B cell (primary cell): ENCODE measurements at places on chromosomes 3 and 15.

DNA sequence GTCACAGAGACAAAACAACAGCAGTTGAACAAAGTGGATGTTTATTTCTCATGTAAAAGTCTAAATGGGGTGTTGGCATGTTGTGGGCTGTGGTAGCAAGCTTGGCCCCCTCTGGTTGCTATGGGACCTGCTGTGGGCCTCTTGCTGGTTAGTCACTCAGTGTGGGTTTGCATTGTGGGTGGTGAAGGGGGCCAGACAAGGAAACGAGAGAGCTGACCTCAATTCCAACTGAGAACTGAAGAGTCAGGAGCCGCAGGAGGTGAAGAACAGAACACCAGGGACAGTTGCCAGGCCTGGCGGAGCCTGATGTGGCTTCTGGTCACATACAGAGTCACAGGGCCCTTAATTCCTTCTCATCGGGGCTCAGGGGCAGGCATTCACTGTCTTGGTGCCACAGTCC lies 1.9 kb upstream of the ADPGK start:
- H3K27ac ChIP-seq, result no peak overlapping the region
- H3K4me1 ChIP-seq, result peaks cover 27% of the 10 kb centered on the region
- DNase-seq, result no peak
- H3K36me3 ChIP-seq, result no peaks in the 10 kb centered on the region
- no peak overlapping the region for H3K4me3 ChIP-seq
- H3K27me3 ChIP-seq, result no peaks in the 10 kb centered on the region

DNA sequence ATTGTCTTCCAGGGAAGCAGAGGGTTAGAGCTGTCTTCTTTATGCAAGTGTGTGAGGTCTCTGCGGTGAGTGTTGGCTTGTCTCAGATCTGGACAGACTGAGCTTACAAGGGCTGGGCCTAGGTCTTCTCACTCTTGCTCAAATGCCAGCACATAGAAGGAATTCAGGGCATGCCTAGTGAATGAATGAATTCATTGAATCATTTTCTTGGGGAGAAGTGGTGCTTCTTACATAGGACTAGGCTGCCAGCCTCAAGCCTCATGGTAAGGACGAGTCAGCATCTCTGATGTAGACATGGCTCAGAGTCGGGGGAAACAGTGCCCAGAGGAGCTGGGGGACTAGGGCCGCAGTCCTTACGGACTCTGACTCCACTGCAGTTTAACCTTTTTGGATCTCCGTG lies 17.2 kb downstream of the MKRN2 start:
- peaks cover under 1% of the 10 kb centered on the region for H3K4me1 ChIP-seq
- no peak for DNase-seq
- H3K27ac ChIP-seq, result no peak overlapping the region
- peaks cover 84% of the 10 kb centered on the region for H3K36me3 ChIP-seq
- H3K27me3 ChIP-seq, result no peaks in the 10 kb centered on the region
- no peak overlapping the region for H3K4me3 ChIP-seq

DNA sequence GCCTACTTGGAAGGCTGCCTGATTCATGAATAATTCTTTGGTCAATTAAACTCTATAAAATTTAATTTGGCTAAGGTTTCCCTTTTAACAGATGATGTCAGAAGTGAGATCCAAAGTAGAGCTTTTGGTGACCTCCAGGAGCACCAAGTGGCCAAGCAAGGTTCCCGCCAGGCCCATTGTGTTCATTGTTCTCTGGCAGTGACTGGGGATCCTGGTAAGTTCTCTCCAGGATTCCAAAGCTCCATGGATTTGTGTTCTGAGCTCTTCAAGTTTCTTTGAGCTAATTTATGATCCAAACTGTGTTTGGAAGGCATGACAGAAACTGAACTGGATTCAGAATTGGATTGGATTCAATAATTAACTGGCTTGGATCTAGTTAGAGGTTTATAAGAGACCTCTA lies 72.0 kb upstream of the ALDH1L1 start:
- H3K27me3 ChIP-seq, result no peaks in the 10 kb centered on the region
- H3K36me3 ChIP-seq, result no peaks in the 10 kb centered on the region
- no peak for DNase-seq
- no peak overlapping the region for H3K27ac ChIP-seq

- H3K27me3 ChIP-seq, result no peaks in the 10 kb centered on the region
- no peaks in the 10 kb centered on the region for H3K36me3 ChIP-seq
- no peak for DNase-seq
- no peaks in the 10 kb centered on the region for H3K4me1 ChIP-seq
- H3K27ac ChIP-seq, result no peak overlapping the region
These were observed 53.4 kb downstream of the SRGAP3 start for GRCh38 chr3:9196020-9196419.

DNA sequence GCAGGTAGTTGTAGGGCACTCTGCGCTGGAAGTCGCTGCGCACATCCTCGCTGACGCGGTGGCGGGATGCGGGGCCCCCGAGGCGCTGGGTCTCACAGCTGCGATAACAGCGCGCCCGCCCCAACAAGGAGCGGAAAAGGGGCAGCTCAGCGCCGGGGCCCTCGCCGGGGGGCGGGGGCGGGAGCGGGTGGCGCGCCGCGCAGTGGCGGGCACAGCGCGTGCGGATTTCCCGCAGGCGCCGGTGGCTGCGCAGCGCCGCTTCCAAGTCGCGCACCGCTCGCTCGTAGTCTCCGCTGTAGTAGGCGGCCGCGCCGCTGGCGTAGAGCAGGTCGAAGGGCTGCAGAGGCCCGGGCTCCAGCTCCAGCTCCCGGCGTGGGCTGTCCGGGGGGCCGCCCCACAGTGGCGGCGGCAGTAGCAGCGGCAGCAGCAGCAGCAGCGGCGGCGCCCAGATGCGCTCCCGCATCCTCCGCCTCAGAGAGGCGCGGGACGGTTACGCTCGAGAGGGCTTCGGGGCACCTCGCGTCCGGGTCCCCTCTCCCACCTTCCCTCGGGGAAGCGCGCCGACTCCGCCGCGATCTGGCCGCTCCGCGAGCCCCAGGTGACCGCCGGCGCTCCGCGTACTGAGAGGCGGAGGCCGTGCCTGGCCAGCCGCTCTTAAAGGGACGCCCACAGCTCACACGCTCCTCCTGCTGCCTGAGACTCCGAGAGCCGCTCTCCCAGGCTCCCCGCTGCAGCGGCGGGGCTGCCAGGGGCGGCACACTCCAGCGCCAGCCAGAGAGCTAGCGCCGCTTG lies at the start of gene P3H2:
Gene P3H2, minus strand, starts transcription at position 629 of the 792 bp plus-strand sequence. Its CDS starts 166 bp downstream, at position 463.
- no peak within 1 kb of the TSS for H3K27ac ChIP-seq
- DNase-seq, result no peak
- no peak within 1 kb of the TSS for H3K4me3 ChIP-seq
- peaks cover 5% of the 10 kb centered on the region for H3K4me1 ChIP-seq
- H3K36me3 ChIP-seq, result no peaks in the 10 kb centered on the region
- H3K27me3 ChIP-seq, result peaks cover 24% of the 10 kb centered on the region
